ENCODE measurements at places on chromosomes 1 and 21.

GRCh38 chr1:200351826-200352549 is 57.8 kb downstream of the ZNF281 start:
- no peak for DNase-seq

DNA sequence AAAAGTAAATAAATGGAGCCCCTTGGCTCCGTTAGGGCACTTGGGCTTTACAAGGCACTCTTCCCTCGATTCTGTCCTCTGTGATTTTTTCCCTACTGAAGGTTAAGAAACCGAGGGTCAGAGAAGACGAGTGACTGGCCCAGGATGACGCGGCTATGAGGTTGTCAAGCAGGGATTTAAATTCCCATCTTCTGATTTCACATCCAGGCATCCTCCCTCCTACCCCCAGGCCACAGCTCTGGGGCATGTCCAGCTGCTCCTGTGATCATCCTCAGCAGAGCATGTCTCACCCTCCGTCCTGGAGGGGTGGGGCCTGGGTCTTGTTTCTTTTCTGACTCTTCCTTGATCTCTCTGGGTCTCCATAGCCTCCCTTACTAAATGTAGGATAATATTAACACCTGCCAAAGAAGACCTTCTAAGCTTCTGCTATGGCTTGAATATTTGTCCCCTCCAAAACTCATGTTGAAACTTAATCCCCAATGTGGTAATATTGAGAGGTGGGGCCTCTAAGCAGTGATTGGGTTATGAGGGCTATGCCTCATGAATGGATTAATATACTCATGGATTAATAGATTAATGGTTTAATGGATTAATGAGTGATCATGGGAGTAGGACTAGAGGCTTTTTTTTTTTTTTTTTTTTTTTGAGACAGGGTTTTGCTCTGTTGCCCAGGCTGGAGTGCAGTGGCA is 4.6 kb downstream of the CRYBG2 start:
- DNase-seq, result no peak

DNA sequence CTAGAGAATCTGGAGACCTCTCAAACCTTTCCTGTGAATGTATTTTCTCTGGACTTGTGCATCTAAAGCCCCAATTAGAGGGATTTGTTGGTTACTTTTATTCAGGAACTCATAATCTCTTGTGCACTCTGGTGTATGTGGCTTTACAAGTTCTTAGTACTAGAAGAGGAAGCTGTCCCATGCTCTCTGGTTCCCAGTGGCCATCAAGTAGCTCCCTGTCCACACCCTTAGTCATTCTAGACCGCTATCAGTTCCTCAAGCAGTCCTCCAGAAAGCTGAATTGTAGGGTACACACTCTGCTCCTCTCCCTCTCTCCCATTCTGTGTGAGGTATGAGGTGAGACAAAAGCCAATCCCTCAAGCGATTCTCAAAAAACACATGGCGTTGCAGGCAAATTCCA is 470.3 kb downstream of the PTPRC start:
- no peak for DNase-seq

- DNase-seq, result no peak
These were observed 238.3 kb upstream of the ESRRG start for GRCh38 chr1:216961516-216961915.

GRCh38 chr1:1402072-1402900 is 3.2 kb upstream of the CCNL2 start:
- DNase-seq, result peak; percentile 41

- DNase-seq, result no peak
These were observed 8.6 kb downstream of the GPR137B start for GRCh38 chr1:236150986-236151385.

GRCh38 chr1:56256153-56257000 is 323.0 kb downstream of the PLPP3 start:
- no peak for DNase-seq

DNA sequence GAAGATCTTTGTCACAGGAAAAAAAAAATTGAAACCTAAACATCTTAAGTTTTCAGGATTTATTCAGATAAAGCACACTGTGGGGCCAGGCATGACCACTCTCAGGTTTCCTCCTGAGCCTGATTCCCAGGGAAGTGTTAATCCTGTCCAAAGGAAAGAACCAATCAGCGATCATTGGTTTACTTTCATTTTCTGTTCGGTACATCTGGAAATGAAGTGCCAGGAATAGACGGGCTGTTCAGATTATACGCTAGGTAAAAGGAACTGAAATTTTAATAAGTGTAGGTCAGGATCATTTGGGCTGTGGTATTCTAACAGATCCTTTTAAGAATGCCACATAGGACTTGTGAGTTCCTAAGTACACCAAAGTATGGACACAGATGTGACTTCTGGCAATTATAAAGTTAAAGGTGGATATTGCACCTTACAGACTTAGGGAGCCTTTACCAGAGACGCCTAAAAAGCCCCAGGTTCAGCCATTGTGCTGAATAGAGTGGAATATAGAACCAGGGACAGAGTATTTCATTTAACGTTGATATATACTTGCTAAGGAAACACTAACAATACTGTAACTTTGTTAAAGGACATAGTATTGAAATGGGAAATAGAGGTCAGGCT is 9.3 kb upstream of the CACYBP start:
- peak; percentile 78 for DNase-seq

GRCh38 chr1:90824551-90824950 is 107.4 kb upstream of the BARHL2 start:
- DNase-seq, result no peak

DNA sequence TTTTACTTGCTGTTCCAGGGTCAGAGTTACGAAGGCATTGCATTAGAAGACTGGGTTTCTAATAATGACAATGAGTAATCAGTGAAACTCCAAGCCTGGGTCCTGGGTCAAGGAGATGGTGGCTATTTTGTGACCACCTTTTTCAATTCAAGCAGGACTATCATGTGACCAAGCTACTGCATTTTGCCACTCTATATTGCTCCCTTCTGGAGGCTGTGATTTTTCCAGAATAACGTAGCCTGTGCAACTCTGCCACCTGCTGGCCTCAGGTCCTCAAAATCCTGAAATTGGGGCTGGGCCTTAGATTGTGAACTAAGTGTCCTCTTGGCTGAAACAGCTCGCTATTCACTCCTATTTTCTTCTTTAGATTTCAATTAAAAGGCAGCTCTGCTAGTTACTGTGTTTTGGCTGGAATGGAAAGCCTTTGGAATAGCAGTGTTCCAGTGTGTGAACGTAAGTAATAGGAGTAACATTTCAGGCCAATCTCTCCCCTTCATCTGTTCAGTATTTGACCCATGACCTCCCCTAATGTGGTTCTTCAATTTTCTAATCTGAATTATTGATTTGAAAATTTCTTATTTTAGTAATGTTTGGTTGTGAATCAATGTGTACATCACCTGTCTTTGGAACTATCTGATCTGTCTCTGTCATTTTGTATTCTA is 52.9 kb upstream of the CD46 start:
- DNase-seq, result peak; percentile 17

DNA sequence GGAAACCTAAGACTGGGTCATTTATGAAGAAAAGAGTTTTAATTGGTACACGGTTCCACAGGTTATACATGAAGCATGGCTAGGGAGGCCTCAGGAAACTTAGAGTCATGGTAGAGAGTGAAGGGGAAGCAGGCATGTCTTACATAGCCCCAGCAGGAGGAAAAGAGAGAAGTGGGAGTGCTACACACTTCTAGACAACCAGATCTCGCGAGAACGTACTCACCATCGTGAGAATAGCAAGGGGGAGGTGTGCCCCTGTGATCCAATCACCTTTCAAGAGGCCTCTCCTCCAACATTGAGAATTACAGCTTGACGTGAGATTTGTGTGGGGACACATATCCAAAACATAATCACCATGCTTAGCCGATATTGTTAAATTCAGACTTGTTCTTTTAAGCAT is 62.8 kb downstream of the DYRK1A start:
- no peak for DNase-seq

- no peak for DNase-seq
These were observed 19.7 kb upstream of the TIAM1 start for GRCh38 chr21:31363720-31364119.

DNA sequence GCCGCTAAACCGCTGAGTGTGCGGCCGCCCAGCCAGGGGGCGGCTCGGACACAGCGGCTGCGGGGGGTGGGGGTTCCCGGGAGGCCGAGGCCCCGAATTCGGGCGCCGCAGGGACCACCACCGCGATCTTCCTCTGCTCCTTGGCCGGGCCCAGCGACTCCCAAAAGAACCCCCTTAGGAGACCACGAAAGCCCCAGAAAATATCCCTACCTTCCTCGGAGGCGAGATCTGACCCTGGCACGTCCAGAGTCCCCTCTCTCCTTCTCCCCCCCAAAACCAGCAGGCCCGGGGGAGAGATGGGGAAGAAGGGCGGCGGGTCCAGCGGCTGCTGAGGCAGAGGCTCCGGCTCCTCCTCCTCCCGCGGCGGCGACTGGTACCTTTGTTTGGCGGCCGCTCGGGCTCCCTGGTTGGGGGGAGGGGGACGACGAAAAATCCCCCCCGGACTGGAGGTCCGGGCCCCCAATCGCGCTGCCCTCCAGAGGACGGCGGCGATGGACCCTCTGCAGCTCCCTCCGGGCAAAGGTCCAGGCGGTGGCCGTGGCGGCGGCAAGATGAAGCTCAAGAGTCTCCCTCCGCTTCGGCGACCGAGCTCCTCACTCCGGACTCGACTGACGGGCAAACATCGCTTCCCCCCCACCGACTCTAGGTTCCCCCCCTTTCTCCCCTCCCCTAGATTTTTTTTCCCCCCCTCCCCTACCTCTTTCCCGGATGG is at the start of gene ARID4B:
TSS of gene ARID4B (minus strand) at position 621 of the 712 bp plus-strand sequence. CDS start 1,260 bp downstream, outside the sequence.
- DNase-seq, result no peak

GRCh38 chr1:52523376-52523775 is 29.5 kb downstream of the TUT4 start:
- no peak for DNase-seq

- DNase-seq, result peak; percentile 99
These were observed 24.8 kb upstream of the ITPKB start for GRCh38 chr1:226763905-226764264.

DNA sequence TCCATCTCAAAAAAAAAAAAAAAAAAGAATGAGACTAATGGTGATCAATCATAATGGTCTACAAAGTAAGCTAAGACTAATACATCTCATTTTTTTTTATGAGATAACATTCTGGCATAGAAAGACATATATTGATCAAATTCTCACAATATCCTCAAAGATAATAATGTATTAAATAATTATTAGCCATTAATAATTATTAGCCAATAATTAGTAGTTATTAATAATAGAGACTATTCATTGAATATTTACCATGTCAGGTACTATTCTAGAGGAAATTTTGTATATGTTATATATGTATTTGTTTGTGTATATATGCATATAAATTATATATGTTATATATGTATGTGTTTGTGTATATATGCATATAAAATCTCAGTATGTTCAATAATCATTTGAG is 137.7 kb upstream of the PTBP2 start:
- no peak for DNase-seq

GRCh38 chr1:164583196-164583595 is 24.2 kb downstream of the PBX1 start:
- no peak for DNase-seq

- DNase-seq, result no peak
These were observed 419.4 kb downstream of the NPHP4 start for GRCh38 chr1:5572794-5573193.

DNA sequence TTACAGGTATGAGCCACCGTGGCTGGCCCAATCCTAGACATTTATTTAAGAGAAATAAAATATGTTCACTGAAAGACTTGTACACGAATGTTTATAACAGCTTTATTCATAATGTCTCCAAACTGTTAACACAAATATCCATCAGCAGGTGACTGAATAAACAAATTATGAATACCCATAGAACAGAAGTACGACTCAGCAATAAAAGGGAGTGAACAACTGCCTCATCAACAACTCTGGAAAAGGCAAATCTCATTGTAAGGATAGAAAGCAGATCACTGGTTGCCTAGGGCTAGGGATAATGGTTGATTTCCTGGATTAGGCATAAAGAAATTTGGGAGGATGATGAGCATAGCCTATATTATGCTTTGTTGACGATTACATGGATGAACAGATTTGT is 41.7 kb downstream of the GABPA start:
- no peak for DNase-seq
